MG63 (cell line): ENCODE measurements at places on chromosomes 4 and X. TPM values are rescaled to one million over a fixed set of nuclear protein-coding genes. Genes with fewer than 3 reads are reported as not detected.

Gene CENPVL1
- not detected in 2 replicates for total RNA-seq

Gene NSG1
- not detected in 2 replicates for total RNA-seq

Gene CRLF2
- 0.59 and 1.7 TPM in 2 replicates for total RNA-seq

Gene FAM9B
- not detected in 2 replicates for total RNA-seq

Gene SLC26A1
- not detected in 2 replicates for total RNA-seq

Gene SLC38A5
- 0.79 and 2.0 TPM in 2 replicates for total RNA-seq

Gene TMPRSS11E
- not detected in 2 replicates for total RNA-seq

Gene QRFPR
- 0.07 TPM in 1 of 2 replicates, not detected in the other for total RNA-seq

Gene GLRB
- total RNA-seq, result 0.81 and 3.9 TPM in 2 replicates

Gene TMPRSS11D
- total RNA-seq, result not detected in 2 replicates

Gene PASD1
- total RNA-seq, result not detected in 2 replicates

Gene GAGE13
- total RNA-seq, result not detected in 2 replicates

Gene DCAF8L2
- total RNA-seq, result not detected in 2 replicates

Gene ARHGAP36
- not detected in 2 replicates for total RNA-seq
